ENCODE measurements at places on chromosomes 7 and 10. TPM values are rescaled to one million over a fixed set of nuclear protein-coding genes. Genes with fewer than 3 reads are reported as not detected.

THSD7A gene
- total RNA-seq, result 0.03 TPM

PSD gene
- 0.56 TPM for total RNA-seq

CBLL1 gene
- 28.3 TPM for total RNA-seq

SPDYE6 gene
- not detected for total RNA-seq

BTBD16 gene
- not detected for total RNA-seq

XRCC2 gene
- total RNA-seq, result 10.7 TPM

ANKRD1 gene
- not detected for total RNA-seq

GRCh38 chr10:102721954-102722353 is 7.5 kb downstream of the SFXN2 start:
- H3K4me1 ChIP-seq, result no peaks in the 10 kb centered on the region
- H3K27ac ChIP-seq, result no peak overlapping the region
- no peak overlapping the region for H3K4me3 ChIP-seq
- no peak for DNase-seq
- H3K27me3 ChIP-seq, result no peaks in the 10 kb centered on the region

DNA sequence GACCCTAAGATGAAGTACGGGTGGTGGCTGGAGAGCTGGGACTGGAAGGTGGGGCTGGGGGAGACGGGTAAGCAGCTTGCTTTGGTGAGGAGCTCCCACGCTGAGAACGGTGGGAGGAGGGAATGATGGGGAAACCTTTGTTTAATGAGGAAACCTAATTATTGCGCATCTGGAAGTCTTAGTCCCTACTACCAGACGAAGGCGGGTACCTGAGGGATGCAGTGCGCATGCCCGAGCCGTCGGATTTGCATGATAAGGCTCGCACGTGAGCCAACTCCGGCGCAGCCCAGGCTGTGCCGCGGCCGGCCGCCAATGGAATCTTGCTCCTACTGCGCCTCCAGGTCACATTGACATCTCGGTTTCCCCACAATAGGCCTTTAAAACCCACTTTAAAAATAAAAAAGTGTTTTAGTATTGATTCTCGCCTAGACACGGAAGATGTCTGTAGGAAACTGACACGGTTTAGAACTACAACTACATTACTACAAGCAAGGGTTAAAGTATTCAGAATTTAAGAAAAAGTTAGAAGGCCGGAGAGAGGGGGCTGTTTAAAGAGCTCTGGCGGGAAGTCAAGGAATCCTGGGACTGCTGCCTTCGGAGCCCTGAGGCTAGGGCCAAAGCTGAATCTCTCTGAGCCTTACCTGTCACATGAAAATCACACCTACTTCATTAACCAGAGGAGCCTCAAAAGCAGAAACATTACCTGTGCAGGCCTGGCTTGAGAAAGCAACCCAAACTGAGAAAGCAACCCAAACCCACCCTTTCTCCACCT is 12.1 kb upstream of the DLX6 start:
- H3K4me3 ChIP-seq, result no peak overlapping the region
- H3K27me3 ChIP-seq, result peaks cover 24% of the 10 kb centered on the region
- no peaks in the 10 kb centered on the region for H3K36me3 ChIP-seq
- no peak overlapping the region for H3K27ac ChIP-seq

DNA sequence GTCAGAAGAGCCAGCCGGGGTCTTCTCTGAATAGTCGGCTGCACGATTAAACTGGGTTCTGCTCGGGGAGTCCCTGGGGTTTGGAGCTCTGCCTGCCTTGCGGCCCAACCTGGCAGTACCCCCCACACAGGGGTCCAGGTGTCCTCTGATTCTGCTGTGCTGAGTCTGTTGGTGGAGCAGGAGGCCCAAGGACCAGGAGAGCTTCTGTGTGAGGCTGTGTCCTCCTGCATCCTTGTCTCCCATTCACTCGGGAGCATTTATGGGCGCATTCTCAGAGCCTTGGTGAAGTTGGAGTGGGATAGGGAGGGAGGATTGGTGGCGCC is 14.2 kb downstream of the INPP5A start:
- no peak overlapping the region for H3K27ac ChIP-seq
- H3K36me3 ChIP-seq, result no peaks in the 10 kb centered on the region
- DNase-seq, result no peak

DNA sequence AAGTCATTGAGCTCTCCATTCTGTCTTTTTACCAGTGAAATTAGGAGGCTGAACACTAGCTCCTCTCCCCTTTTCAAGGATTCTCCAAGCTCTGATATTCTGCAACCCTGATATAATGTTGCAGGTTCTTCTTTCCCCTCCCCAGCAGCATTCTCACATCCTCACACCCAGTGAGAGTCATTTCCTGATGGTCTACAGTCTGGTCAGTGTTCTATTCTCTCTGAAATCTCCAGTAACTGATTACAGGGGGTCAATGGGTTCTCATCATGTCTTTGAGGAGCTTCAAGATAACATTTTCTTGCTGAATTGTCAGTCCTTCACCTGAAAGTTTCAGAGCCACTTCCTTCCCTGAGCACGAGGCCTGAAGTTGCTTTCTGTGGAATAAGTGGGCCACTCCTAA is 299.4 kb downstream of the PTEN start:
- no peak for DNase-seq
- no peak overlapping the region for H3K4me3 ChIP-seq
- no peaks in the 10 kb centered on the region for H3K27me3 ChIP-seq
- H3K4me1 ChIP-seq, result peaks cover 5% of the 10 kb centered on the region

DNA sequence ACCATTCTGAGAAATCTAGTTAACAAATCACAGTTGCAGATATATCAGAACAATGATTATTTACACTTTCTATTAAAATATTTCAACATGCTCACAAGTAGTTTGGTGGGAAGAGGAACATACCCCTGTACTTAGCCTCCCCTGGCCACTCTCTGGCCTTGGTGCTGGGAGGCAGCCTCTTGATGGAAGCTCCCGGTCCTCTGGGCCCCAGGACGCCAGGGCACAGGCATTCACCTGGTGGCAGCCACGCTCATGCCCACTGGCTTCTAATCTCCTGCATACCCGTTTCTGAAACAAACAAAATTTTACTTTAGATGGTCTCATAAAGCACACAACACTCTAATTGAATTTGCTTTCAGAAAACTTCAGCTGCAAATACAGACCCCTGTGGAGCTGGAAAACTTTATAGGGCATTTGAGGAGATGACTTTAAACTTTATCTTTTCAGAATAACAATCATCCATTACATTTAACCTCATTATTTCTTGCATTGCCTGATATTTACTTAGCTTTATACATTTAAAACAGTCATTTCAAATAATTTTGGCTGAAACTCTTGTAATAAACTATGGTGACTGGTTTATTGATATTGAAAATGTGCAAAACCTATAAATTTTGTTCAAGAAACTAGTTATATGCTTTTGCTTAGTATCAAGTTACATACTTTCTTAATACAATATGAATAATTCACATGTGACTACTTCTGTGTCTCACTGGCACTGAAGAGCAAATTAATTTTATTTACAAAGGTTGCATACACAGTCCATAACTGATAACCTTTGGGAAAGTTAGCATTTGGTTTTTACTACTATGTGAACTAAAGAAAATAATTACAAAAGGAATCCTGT is 30.8 kb downstream of the C10orf143 start:
- H3K27me3 ChIP-seq, result no peaks in the 10 kb centered on the region
- no peaks in the 10 kb centered on the region for H3K36me3 ChIP-seq
- no peak overlapping the region for H3K4me3 ChIP-seq
- no peaks in the 10 kb centered on the region for H3K4me1 ChIP-seq

DNA sequence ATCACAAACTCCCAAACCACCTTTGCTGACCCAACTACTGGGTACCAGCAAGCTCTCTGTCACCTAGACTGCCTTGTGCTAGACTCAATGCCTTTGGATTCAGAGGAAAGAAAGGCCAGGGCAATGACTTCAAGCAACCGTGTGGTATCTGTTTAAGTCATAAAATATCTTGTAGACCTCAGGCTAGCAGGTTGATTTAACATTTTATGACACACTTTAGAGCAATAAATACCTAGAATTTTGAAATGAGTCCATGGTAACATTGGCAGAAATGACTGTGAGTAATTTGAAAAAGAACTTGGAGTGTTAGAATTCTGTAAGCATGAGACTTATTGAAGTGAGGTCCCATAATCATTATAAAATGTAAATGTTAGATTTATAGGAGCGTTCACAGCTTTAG is 87.2 kb downstream of the TWIST1 start:
- no peak overlapping the region for H3K4me3 ChIP-seq
- H3K27ac ChIP-seq, result no peak overlapping the region
- no peaks in the 10 kb centered on the region for H3K4me1 ChIP-seq
- H3K36me3 ChIP-seq, result no peaks in the 10 kb centered on the region
- H3K27me3 ChIP-seq, result no peaks in the 10 kb centered on the region

DNA sequence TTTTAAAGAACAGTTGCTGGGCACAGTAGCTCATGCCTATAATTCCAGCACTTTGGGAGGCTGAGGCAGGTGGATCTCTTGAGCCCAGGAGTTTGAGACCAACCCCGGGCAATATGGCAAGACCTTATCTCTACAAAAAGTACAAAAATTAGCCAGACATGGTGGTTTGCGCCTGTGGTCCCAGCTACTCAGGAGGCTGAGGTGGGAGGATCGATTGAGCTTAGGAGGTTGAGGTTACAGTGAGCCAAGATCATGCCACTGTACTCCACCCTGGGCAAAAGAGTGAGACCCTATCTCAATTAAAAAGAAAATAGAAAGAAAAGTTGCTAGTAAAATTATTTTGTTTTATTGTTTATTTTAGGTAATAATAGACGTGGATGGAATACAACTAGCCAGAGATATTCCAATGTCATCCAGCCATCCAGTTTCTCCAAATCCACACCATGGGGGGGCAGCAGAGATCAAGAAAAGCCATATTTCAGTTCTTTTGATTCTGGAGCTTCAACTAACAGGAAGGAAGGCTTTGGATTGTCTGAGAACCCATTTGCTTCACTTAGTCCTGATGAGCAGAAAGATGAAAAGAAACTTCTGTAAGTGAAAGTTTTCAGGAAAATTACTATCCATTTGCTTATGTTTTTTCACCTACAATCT is 3.0 kb downstream of the NUP42 start:
- 0 out of 2 replicates have a peak, but pooled peaks cover 3% of the 10 kb centered on the region for H3K4me1 ChIP-seq
- H3K4me3 ChIP-seq, result peak overlapping the region; percentile 59
- no peaks in the 10 kb centered on the region for H3K36me3 ChIP-seq
- peak; percentile 17 for DNase-seq
- H3K27ac ChIP-seq, result no peak overlapping the region

GRCh38 chr7:155322530-155322929 is 24.9 kb downstream of the INSIG1 start:
- no peaks in the 10 kb centered on the region for H3K36me3 ChIP-seq
- no peak for DNase-seq
- H3K27me3 ChIP-seq, result no peaks in the 10 kb centered on the region
- H3K4me3 ChIP-seq, result no peak overlapping the region

- no peak overlapping the region for H3K4me3 ChIP-seq
- H3K36me3 ChIP-seq, result peaks cover 3% of the 10 kb centered on the region
- H3K4me1 ChIP-seq, result peaks cover 12% of the 10 kb centered on the region
- no peak for DNase-seq
- H3K27ac ChIP-seq, result no peak overlapping the region
These were observed 64.6 kb downstream of the COA1 start for GRCh38 chr7:43664681-43665080.

- H3K4me3 ChIP-seq, result no peak overlapping the region
- no peaks in the 10 kb centered on the region for H3K36me3 ChIP-seq
- no peak overlapping the region for H3K27ac ChIP-seq
These were observed 217.8 kb downstream of the DNAJB6 start for GRCh38 chr7:157554393-157555238.

DNA sequence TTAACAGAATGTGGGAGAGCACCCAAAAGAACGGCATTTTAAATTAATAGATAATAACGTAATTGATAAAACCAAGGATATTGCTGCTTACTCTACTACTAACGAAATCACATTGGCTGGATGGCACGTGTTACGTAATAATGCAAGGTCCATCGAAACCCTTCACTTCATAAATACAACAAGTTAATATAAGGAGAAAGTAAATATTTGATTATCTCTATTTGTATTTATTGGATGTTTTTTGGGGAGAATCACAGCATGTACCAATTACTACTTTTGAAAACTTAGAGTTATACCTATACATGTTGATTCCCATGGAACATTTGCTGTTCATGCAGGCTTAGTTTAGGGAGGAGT is 1.6 kb downstream of the PRKG1 start:
- no peaks in the 10 kb centered on the region for H3K4me1 ChIP-seq
- H3K4me3 ChIP-seq, result no peak overlapping the region
- DNase-seq, result no peak
- H3K36me3 ChIP-seq, result no peaks in the 10 kb centered on the region

DNA sequence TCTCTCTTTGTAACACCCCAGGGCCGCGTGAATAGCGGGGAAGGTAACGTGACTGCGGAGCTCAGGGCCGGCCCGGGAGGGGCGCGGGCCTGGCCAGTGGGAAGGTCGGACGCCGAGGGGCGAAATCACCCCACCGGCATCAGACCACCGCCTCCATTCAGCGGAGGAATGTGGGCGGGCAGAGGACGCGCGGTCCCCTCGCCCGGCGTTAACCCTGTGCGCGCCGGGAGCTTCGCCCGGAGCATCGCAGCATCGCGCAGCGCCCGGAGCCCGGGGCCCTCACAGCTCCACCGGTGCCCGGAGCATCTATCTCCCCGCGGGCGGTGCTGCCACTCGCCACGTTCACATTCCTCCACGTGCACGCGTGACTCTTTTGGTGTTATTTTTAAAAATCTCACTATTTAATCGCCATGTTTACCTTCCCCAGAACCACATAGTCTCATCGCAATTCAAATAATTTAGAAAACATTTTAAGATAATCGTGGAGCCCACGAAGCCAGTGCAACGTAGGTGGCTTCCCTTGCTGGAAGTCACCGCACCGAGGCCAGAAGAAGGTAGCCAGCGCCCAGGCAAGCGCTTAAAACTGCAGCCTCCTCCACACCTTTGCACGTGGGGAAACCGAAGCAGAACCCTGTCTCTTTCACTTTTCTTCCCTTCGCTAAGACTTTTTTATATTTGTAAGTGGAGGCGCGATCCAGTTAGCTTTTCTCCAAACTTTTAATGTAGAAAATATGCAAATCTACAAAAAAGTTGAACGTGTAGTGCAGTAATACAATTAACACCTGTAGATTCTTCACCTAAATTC is 21.8 kb downstream of the FGFBP3 start:
- DNase-seq, result no peak
- H3K36me3 ChIP-seq, result no peaks in the 10 kb centered on the region
- peaks cover 4% of the 10 kb centered on the region for H3K4me1 ChIP-seq

DNA sequence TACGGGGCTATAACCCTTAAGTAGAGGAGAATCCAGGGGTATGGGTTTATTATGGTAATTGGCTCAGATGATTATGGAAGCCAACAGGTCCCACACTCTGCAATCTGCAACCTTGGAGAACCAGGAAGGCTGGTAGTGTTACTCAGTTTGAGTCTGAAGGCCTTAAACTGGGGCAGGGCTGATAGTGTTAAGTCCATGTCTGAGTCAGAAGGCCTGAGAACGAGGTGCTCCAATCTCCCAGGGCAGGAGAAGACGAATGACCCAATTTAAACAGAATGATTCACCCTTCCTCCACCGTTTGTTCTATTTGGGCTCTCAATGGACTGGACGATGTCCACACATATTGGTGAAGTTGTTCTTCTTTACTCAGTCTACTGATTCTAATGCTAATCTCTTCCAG is 244.5 kb upstream of the PTER start:
- no peak overlapping the region for H3K4me3 ChIP-seq
- DNase-seq, result no peak
- H3K4me1 ChIP-seq, result no peaks in the 10 kb centered on the region
- no peaks in the 10 kb centered on the region for H3K36me3 ChIP-seq

DNA sequence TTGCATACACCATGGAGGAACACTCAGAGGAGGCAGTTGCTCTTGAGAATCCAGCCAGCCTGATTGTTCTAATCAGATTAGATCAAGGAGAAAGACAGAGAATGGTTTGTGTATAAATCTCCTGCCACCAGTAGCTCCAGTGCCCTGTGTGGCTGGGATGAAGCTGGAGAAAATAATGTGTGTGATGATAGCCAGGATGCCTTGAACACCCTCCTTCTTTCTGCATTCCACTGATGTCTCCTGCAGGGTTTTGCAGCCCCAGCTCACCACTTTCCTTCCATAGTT is 614.7 kb upstream of the FOXK1 start:
- no peak overlapping the region for H3K4me3 ChIP-seq
- no peak overlapping the region for H3K27ac ChIP-seq
- no peak for DNase-seq

All from GM12878 (cell line).